ENCODE measurements at places on chromosomes 12 and 14.
A peak's percentile ranks its signal among the peaks of the same experiment; 100 is the strongest.

DNA sequence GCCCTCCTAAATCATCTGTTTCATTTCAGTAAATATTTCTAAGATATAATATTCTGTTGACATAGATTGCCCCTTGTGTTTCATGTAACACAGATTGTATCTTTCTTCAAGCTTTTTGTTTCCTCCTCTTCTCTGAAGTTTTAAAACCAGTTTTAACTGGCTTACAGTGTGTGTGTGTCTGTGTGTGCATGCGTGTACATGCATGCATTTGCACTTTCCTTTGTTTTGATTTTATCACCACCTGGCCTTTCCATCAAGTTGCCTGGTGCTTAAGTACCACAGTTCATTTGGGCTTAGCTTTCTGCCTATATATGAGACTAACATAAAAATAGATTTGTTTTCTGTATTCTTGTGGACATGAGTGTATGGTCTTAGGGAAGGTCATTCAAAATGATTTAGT lies 31.9 kb downstream of the ETNK1 start:
- DNase-seq = no peak

DNA sequence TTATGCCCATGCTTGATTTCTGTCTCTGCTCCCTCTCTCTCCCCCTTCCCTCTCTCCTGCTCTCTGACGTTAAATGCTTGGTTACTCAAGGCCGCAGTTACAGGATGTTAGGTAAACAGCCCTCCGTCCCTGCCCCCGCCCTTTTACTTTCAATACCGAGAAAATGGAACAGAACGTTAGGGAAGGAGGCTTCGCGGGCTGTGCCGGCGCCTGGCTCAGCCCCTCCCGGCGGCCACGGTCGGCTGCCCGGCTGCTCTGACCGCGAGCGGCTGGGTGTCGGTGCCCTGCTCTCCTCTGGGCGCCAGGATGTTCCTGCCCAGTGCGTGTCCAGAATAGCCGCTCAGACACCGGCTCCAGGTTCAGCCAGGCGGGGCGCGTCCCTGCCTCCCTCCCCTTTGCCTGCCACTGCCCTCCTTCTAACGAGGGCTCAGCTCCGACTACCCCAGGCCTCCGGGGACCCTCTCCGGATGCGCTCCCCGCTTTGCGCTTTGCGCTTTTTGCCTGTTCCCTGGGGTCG lies 166.1 kb downstream of the ADCK1 start:
- no peak for DNase-seq

- no peak for DNase-seq
Measured at GRCh38 chr14:59241121-59241520, 52.7 kb downstream of the DAAM1 start.

- no peak for DNase-seq
Measured at GRCh38 chr12:58033831-58034230, 92.5 kb downstream of the ATP23 start.

- DNase-seq = no peak
Measured at GRCh38 chr14:21874946-21875345, 201.3 kb upstream of the OR4E1 start.

GRCh38 chr12:68445824-68446223 lies 113.7 kb upstream of the MDM1 start:
- no peak for DNase-seq

DNA sequence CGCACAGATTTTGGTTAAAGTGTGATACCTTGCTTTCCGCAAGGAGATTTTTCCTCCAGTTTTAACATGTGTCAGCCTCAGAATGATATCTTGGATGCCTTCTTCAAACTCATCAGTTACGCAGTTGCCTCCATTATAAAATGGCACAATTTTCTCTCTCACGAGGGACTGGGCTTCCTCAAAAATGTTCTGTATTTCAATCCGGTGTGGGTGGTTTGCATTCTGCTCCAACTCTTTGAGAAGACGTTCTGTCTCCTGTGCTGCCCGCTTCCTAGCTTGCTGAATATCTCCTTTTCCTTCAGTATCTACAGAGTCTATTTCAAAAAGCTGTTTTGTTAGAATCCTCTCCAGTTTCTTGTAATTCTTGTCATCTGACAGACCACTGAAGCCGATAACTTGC lies 1.8 kb downstream of the BAG5 start:
- no peak for DNase-seq

DNA sequence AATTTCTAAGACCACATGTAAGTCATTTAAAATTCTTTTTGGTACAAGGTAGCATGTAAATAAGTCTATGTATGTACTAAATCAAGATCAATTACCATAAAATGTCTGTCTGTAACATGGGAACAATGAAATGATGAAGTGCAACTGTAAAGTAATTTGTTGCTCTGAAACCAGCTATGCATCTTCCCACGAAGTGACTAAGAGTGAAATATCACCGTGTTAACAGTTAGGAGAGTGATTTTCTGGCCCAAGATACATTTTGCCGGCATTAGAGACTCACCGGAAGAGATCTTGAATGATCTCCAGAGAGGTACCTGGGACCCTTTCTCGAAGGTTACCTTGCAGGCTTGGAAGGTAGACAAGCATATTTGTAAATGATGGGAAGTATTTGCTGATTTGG lies 105.8 kb downstream of the SAMD4A start:
- DNase-seq = no peak

- DNase-seq = no peak
Measured at GRCh38 chr12:54024581-54025305, 3.5 kb upstream of the HOXC6 start.

GRCh38 chr14:54532111-54533012 lies 22.7 kb downstream of the CGRRF1 start:
- DNase-seq = no peak

GRCh38 chr12:12685305-12685704 lies 10.7 kb downstream of the GPR19 start:
- DNase-seq = no peak

DNA sequence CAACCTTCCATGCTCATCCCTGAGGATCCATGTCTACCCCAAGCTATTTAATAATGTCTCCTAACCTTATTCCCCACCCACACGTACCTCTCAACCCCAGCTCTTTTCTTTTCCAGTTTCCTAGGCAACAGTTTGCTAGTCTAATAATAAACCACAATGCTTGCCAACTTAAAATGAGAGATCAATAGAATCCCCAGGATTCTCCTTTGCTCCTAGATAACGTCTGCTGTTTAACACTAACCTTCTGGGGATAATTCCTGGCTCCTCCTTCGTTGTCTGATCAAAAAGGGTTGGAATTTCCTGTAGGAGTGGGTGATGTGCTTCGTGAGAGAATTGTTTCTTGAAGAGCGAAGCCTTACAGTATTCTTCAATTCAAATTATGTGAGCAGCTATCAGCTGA lies 42.2 kb upstream of the DBX2 start:
- DNase-seq = no peak

DNA sequence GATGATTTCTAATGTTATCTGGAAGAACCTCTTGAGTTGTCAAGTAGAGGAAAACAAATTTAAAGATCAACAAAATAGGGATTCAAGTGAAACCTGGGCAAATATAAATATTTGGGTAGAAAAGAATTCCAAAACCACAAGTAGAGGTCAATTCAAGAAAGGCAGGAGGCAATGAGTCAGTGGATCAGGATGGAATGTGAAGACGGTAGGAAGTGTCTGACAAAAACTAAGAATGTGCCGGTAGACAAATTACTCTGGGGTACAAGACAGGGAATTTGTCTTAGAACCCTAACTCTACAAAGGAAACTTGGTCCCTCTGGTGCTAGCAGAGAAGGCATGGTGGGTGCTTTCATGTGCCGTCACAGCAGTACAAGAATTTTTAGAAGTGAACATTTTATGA lies 13.6 kb downstream of the ABCD2 start:
- DNase-seq = peak; percentile 4

Data from T1000 (cell line).